ENCODE measurements at places on chromosomes 7 and 10. TPM values are rescaled to one million over a fixed set of nuclear protein-coding genes. Genes with fewer than 3 reads are reported as not detected.

DNA sequence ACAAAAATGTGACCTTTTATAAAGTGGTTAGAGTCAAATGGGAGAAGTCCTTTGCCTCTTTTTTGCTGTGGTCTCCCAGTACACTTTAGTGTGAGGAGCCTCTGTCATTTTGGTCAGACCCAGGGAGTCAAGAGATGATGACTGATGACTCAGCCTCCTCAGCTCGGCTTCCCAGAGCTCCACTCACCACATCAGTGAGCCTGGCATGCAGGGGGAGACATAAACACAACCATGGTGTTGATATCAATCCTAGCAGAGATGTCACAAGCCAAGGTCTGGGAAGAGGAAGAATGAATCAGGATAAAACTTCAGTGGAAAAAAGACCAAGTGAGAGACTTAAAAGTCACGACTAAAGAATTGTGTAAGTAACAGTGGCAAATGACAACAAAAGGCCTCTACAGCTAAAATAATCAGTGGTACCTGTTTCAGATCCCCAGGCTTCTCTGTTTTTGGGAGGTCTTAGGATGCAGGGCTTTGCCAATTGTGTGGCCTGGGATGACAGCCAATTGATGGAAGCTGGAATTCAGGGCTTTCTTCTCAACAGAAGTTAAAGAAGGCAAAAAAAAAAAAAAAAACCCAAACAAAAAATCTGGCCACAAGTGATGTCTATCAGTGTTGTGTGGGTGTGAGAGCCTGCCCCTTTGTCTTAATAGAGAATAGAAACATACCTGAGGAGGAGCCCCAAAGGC, 50.2 kb downstream of the TFAM start:
- H3K36me3 ChIP-seq = no peaks in the 10 kb centered on the region
- H3K4me3 ChIP-seq = no peak overlapping the region
- H3K27ac ChIP-seq = no peak overlapping the region
- DNase-seq = no peak
- no peaks in the 10 kb centered on the region for H3K4me1 ChIP-seq

DNA sequence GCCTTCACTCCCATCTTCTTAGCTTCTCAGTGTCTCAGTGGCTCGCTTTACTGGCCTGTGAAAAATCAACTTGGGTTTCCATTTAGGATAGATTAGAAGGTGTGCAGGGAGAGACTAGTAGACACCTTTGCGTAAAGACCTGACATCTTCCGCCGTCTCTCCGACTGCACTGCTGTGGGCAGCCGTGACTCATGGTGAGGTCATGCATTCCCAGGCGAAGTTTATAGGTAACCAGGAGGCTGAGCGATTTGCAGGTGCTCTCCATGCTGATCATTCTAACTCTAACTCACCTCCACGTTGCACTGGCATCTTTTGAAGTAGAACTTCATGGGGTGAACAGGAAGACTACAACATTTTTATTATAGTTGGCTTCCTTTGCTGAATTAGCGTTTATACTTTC, 68.0 kb upstream of the ZNF438 start:
- H3K27me3 ChIP-seq = no peaks in the 10 kb centered on the region
- no peaks in the 10 kb centered on the region for H3K36me3 ChIP-seq
- no peak for DNase-seq
- H3K4me3 ChIP-seq = no peak overlapping the region
- no peak overlapping the region for H3K27ac ChIP-seq

DNA sequence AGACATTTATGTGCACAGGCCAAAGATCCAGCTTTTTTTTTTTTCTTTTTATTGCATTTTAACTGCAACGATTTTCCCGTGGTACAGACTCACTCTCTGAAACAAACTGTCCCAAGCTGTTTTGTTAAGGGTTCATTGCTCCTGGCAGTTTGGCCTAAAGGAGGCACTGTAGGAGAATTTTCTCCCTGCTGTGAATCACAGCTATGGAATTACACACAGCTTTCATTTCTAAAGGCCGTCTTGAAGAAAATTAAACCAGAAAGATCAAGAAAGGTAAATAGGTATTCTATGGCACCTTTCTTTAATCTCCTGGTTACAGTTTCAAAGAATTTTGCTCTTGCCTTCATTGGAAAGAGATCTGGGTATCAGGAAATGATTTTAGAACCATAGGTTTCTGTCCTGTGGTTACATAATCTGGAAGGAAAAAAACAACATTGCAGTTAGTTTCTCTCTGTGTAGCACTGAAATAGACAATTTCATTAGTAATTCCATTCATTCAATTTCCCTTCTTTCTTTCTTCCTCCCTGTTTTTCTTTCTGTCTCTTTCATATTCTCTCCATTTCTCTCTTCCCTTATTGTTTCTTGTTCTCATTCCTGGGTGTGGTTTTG, 51.2 kb downstream of the PDK4 start:
- DNase-seq = no peak
- no peaks in the 10 kb centered on the region for H3K27me3 ChIP-seq
- H3K36me3 ChIP-seq = no peaks in the 10 kb centered on the region

GRCh38 chr10:3486346-3487065, 298.5 kb downstream of the KLF6 start:
- H3K36me3 ChIP-seq = no peaks in the 10 kb centered on the region
- no peak overlapping the region for H3K27ac ChIP-seq
- H3K4me3 ChIP-seq = no peak overlapping the region
- DNase-seq = no peak

DNA sequence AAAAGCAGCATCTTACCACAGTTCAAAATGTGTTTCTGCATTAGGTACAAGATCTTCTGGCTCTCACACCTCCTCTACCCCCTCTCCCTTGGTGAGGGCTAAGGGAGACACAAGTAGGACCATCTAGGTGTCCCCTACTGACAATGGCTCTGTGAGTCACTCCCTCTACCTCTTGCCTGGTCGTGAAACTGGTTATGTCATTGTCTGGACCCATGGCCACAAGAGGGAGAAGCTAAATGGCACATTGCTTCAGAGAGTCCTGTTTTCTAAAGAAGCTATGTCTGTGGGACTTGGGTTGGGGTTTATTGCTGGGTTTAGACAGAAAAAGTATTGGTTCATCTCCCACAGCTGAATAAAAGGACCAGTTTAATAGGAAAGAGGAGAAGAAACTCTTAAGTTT, 4.0 kb upstream of the PLXNA4 start:
- peaks cover 10% of the 10 kb centered on the region for H3K27me3 ChIP-seq
- H3K36me3 ChIP-seq = no peaks in the 10 kb centered on the region
- no peaks in the 10 kb centered on the region for H3K4me1 ChIP-seq

DNA sequence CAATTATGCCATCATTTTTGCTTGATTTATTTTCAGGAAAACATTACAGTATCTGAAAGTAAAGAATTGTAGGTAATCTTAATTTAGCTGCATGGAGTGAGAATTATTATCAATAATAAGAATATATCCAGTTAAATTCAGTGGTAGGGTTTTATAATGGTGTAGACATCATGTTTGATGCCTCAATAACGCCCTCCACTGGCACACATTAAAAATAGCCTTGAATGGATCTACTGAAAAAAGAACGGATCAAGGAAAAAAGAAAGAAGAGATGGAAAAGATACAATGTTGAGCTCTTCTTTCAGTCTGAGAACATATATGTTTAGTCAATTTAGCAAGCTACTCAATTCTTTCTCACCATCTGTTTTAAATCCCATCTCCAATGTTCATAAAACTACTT, 319.2 kb downstream of the CDC14C start:
- no peak for DNase-seq
- no peaks in the 10 kb centered on the region for H3K36me3 ChIP-seq
- H3K4me1 ChIP-seq = no peaks in the 10 kb centered on the region
- H3K27ac ChIP-seq = no peak overlapping the region

- peak overlapping the region; percentile 43 for H3K4me3 ChIP-seq
- peak overlapping the region; percentile 81 for H3K27ac ChIP-seq
- H3K36me3 ChIP-seq = no peaks in the 10 kb centered on the region
- H3K27me3 ChIP-seq = no peaks in the 10 kb centered on the region
- peaks cover 31% of the 10 kb centered on the region for H3K4me1 ChIP-seq
These were observed 128.2 kb upstream of the CHST15 start for GRCh38 chr10:124221356-124222317.

DNA sequence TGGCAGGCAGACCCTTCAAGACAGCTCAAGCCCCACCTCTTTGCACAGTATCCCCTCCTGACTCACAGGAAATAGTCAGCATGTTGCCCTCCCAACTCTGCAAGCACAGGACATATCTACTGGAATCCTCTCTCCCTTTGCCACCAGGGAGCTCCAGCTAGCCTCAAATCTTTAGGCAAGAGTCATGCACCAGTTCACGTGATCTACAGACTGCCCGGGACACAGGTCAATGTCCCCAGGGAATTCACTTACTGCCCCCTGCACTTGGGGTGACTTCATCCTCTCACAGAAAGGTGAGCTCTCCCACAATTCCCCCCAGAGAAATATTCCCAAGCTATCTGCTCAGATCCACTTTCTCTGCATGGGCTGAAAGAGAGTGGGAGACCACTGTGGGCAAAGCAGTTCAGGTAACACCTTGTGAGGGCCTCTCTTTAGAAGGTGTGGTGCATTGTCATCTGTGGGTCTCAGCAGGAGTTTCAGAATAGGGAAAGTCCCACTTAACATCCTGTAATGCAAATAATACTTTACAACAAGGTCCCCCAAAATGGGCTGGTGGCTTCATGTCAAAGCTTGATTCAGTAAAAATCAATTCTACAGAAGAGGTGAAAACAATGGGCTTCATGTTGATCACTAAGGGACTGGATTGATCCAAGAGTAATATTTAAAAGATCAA, 129.9 kb downstream of the NOC3L start:
- H3K36me3 ChIP-seq = no peaks in the 10 kb centered on the region
- no peaks in the 10 kb centered on the region for H3K27me3 ChIP-seq
- DNase-seq = no peak
- H3K27ac ChIP-seq = no peak overlapping the region
- peaks cover 5% of the 10 kb centered on the region for H3K4me1 ChIP-seq

DNA sequence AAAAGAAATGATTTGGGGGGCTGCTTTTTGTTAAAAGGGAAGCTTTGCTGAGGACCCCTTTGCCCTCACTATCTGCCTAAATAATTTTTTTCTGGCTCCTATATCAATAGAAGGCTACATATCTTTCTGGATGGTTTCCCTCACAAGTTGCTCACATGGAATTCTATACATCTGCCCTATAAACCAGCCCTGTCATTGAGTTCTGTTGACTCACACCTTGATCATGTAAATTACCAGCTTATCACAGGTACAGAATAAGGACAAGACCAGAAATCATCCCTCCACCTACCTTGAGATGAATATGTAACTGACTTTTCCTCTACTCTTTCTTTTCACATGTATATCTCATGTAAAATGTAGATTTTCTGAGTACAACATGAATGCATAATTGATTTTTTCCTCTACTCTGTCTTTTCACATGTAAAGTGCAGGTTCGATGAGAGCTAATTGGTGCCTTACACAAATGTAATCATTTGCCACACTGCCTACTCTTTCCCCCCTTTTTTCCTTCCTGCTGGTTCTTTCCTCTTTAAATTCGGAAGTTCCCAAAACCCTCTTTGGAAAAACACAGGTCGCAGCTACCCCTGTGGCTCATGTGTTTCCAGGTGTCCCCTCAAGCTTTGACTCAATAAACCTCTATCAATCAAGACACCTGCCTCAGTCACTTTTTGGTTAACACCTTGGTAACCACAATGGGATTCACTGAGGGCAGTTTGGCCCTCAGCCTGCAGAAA, 12.5 kb downstream of the CYP3A43 start:
- no peak for DNase-seq
- no peaks in the 10 kb centered on the region for H3K4me1 ChIP-seq
- no peaks in the 10 kb centered on the region for H3K27me3 ChIP-seq
- H3K4me3 ChIP-seq = no peak overlapping the region

DNA sequence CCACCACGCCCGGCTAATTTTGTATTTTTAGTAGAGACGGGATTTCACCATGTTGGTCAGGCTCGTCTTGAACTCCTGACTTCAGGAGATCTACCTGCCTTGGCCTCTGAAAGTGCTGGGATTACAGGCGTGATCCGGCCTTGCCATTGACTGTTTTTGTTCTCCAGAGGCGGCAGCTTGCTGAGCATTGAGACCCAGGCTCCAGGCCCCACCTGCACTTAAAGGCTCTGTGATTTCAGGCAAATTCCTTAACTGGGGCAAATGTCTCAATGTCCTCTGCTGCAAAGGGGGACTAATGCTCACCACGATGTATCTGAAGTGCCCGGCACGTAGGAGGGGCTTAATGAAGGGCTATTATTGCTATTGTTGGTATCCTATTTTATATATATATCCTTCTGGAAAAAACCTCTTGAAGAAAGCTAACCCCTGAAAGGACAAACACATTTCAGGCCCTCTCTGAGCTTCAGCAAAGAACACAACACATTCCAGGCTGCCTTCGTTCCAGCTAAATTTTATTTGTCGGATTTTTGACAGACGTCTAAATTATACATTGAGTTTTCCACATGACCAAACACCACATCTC, 29.0 kb downstream of the TRIM8 start:
- no peaks in the 10 kb centered on the region for H3K36me3 ChIP-seq
- H3K4me3 ChIP-seq = no peak overlapping the region
- H3K4me1 ChIP-seq = peaks cover 26% of the 10 kb centered on the region
- no peak for DNase-seq
- H3K27me3 ChIP-seq = no peaks in the 10 kb centered on the region

DNA sequence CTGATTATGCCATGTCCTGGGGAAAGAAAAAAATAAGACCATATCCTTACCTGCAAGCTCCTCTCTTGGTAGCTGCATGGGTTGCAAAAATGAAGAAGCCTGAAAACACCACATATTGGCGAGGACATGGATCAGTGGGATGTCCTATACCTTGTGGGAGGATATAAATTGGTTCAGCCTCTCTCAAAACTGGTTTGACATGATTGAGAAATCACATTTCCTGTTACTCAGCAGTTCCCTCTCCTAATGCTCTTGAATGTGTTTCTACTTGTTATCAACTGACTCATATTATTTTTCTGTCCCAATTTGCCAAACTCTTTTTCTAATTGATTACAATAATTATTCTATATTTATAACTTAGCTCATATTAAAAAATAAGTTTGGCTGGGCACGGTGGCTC, 380.2 kb downstream of the EXOC4 start:
- no peak for DNase-seq
- H3K36me3 ChIP-seq = no peaks in the 10 kb centered on the region
- H3K27me3 ChIP-seq = no peaks in the 10 kb centered on the region
- H3K4me1 ChIP-seq = no peaks in the 10 kb centered on the region
- H3K4me3 ChIP-seq = no peak overlapping the region

GRCh38 chr7:473870-474604, 45.6 kb downstream of the PDGFA start:
- H3K27me3 ChIP-seq = no peaks in the 10 kb centered on the region
- no peak for DNase-seq
- H3K4me3 ChIP-seq = no peak overlapping the region
- H3K4me1 ChIP-seq = no peaks in the 10 kb centered on the region
- no peaks in the 10 kb centered on the region for H3K36me3 ChIP-seq

Gene DNAJB6
- polyA plus RNA-seq = 107 TPM

Gene NAT16
- not detected for polyA plus RNA-seq

Gene CUBN
- polyA plus RNA-seq = not detected

Gene LYZL2
- polyA plus RNA-seq = not detected

Gene CCDC3
- not detected for polyA plus RNA-seq

Data from GM12878 (cell line).